ENCODE measurements at places on chromosomes 1 and 21.

DNA sequence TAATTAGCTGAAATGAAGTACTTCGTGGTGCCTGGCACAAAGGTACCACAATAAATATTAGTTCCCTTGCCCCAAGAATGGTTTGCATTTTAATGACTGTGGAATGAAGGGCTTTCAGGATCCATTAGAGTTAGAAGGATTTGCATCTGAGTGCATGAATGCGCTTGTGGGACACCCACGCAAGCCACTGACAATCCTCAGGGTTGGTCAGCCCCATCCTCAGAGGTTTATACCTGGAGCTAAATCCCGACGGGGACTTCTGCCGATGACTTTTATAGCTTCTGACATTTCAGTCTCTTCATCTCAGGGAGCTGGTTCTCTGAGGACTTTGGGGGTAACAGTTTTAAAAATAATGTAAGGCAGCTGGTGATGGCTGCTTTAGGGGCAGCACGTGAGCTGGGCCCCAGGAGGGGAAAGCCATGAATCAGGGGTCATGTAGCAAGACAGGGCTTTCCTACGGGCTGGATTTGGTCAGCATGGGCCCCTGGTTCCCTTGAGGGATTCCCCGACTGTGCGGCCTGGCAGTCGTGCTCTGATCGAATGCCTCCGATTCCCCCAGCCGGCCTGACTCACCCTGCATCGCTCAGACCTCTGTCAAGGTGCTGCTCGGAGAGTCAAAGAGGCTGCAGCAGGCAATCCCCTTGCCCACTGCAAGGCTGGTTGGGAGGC lies 20.8 kb upstream of the IL10 start:
- DNase-seq, result no peak

DNA sequence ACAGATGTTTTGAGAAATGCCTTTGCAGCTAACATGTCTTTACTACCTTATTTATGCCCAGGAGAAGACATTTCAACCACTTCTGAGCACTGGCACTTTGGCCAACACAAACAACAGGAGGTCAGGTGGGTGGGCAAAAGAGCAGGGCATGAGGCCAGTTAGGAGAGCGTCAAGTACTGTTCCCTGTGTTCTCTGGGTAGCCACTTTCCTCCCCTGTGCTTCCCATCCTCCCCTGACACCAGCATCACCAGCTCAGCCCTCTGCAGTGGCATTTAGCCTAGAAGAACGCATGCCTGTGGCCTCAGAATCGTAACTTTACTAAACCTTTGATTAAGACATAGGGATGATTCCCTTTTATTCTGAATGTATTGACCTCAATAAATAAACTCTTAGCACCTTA lies 18.3 kb downstream of the BTG2 start:
- no peak for DNase-seq

- peak; percentile 32 for DNase-seq
These were observed 132.0 kb downstream of the FOXD2 start for GRCh38 chr1:47569681-47570470.

GRCh38 chr1:178160736-178161475 lies 67.0 kb downstream of the RASAL2 start:
- no peak for DNase-seq

- DNase-seq, result no peak
These were observed 33.5 kb upstream of the CLDN14 start for GRCh38 chr21:36513430-36513829.

GRCh38 chr1:48251323-48251722 lies 28.8 kb downstream of the SLC5A9 start:
- DNase-seq, result no peak

DNA sequence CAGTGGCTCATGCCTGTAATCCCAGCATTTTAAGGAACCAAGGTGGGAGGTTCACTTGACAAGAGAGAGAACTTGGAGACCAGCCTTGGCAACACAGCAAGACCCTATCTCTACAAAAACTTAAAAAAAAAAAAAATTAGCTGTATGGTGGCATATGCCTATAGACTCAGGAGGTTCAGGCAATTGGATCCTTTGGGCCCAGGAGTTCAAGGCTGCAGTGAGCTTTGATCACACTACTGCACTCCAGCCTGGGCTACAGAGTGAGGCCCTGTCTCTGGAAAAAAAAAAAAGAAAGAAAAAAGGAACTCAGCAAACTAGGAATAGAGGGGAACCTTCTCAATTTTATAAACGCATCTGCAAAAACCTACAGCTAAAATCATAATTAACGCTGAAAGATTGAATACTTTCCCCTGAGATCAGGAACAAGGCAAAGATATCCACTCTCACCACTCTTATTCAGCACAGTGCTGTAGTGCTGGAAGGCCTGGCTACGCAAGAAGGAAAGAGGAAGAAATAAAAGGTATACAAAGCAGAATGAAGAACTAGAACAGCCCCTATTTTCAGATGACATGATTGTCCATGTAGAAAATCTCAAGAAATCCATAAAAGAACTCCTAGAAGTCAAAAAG lies 21.6 kb downstream of the HSF2BP start:
- no peak for DNase-seq

DNA sequence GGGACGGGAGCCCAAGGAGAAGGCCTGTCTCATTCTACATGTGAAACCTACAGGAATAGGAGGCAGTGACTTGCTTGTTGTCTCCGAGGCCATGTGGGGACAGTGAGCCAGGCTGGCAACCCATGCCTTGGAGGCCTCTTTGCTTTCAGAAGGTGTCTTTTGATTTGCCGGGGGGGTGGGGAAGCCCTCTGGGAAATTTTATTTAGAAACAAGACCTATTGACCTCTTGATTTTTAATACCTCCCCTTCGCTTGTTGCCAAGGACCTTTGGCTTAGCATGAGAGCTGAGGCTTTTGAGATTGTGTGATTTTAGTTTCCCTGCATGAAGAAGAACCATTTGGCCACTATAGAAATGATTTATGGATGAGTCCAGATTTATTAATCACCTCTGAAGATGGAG lies 4.1 kb downstream of the ARMH1 start:
- DNase-seq, result no peak

GRCh38 chr21:31107871-31108270 lies 69.6 kb upstream of the KRTAP19-8 start:
- DNase-seq, result no peak

GRCh38 chr1:31750858-31751510 lies 13.2 kb downstream of the ADGRB2 start:
- DNase-seq, result no peak

DNA sequence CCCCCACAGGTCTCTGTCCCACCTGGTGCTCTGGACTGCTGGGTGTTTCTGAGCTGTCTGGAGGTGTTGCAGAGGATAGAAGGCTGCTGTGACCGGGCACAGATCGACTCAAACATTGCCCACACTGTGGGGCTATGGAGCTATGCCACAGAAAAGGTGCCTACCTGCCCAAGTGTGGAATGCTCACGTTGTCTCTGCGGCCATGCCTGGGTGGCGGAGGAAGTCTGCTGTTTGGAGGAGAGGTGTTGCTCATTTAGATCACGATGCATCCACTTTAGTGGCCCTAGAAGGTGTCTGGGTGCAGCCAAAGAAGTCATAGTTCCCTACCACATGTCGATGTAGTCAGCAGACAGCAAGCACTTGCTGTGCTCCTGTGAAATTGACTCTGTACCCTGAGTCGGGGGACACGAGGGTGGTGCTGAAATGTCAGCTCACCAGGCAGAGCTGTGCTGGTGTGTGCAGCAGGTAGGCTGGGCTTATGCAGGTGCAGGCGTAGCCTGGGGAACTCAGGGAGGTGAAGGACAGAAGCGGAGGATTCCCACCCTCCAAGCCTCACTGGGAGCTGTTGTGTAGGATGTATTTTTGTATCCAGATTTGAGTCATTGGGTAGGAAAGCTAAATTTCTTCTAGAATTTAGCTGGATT lies 32.8 kb upstream of the PWP2 start:
- no peak for DNase-seq

- no peak for DNase-seq
These were observed 1.4 kb downstream of the HS2ST1 start for GRCh38 chr1:86915737-86916235.

- no peak for DNase-seq
These were observed 227.9 kb downstream of the KCNH1 start for GRCh38 chr1:210905944-210906453.

DNA sequence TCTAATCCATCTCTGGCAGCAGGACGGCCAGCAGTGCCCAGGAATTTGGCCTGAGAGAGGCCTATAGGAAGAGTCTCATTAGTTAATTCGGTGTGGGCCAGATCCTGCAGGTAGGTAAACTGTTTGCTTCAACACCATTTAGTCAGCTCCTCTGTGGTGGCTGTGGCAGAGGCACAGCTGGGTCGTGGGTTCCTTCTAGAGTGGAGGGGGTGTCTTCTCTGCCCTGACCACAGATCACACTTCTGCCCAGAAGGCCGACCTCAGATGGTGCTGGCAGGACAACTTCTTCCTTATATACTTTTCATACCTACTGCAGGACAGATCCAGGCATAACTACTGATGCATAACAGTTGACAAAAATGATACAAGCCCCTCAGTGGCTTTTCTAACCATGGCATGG lies 281.4 kb downstream of the RPS6KC1 start:
- DNase-seq, result no peak

- DNase-seq, result no peak
These were observed 111.5 kb downstream of the ENAH start for GRCh38 chr1:225541383-225541782.

DNA sequence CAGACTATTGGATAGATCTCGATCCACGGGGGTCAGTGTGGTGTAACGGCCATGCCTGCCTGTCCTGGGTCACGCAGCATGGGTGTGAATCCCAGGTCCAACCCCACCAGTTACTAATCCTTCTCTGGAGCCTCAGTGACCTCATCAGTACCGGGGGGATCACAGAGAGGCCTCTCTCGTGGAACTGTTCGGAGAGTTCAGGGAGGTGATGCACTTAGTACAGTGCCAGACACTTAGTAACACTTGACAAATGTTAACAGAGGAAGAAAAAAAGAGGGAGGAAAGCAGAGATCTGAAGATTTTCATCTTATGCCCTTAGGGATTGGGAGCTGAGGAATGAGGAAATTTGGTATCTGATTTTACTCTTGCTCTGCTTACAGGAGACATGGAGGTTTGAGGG lies 2.9 kb downstream of the ABCA4 start:
- DNase-seq, result no peak

DNA sequence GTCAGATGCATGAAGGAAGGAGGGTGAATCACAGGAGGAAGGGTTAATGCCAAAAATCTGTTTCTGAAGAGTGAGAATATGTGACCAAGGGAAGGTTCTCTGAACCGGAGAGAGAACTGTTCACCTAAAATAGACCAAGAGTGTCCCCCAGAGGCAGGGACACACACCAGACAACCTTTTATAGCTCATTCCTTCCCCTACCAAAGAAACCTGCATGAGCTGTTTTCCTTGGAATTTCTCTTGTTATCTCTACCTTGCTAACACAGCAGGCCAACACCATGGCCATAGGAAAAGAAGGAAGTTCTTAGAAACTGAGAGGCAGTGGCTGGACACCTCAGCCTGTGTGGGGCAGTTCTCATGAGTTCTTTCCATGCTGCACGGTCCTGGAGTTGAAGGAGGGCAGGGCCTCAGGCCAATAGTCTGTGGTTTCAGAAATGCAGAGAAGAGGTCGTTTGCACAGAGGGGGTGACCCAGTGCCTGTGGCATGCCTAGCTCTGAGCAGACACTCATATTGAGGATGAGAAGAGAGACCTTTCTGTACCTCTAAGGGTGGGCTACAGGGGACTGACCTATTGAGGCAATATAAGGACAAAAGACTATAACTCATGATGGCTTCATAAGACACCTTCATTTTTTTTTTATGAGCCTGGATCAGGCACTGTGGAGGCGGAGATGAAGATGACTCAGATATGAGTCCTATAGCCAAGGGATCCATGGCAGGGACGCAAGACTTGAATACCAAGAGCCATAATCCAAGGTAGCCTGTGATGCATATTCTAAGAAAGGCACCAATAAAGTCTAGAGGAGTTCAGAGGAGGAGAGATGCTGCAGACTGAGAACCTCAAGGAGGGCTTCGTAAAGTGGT lies 39.4 kb downstream of the IGFN1 start:
- no peak for DNase-seq

GRCh38 chr1:96966536-96967138 lies 245.1 kb downstream of the PTBP2 start:
- no peak for DNase-seq

DNA sequence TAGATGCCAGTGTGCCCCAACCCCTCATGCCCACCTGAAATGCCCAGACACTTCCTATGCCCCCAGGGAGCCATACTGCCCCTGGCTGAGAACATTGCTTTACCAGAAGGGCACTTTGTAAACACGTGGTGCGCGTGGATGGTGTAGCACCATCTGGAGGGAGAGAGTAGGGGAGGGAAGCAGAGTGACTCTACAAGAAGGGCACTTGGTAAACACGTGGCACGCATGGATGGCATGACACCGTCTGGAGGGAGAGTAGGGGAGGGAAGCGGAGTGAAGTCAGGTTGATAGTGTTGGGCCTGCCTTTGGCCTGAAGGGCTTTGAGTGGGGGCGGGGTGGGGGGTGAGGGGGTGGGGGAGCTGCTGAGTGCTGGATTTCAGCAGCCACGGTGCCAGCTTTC lies 324.0 kb upstream of the VAMP3 start:
- DNase-seq, result peak; percentile 97

GRCh38 chr1:55827350-55827749 lies 612.2 kb upstream of the USP24 start:
- no peak for DNase-seq

DNA sequence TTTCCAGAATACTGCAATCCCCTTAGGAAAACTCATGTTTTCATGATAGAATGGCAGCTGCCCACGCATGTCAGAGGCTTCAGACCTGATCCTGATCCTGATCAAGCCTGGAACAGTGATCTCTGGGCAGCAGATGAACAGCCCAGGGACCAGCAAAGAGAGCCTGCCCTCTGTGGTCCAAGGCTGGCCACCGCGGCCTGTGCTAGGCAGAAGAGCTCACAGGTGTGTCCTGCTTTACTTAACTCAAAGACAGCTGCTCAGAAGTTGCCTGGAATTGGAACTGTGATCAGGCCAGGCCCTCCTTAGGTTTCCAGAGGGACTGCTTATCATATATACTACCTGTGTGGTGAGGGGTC lies 21.2 kb upstream of the BCAR3 start:
- peak; percentile 46 for DNase-seq

GRCh38 chr1:34842952-34843371 lies 16.6 kb downstream of the SMIM12 start:
- no peak for DNase-seq

- DNase-seq, result peak; percentile 75
These were observed 148.0 kb downstream of the GALNT2 start for GRCh38 chr1:230215031-230215430.

DNA sequence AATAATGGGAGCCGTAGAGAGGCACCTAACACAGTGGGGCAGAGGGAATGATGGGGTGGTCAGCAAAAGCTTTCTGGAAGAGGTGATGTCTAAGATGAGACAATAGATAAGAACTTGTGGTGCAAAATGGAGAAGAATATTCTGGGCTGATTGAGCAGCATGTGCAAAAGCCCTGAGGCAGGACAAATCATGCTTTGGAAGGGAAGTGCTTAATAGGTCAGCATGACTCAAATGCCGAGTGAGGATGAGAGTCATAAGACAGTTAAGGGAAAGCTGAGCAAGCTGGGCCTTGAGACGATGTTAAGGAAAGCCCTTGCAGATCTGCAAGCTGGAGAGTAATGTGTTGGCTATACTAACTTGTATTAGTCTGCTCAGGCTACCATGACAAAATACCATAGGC lies 37.3 kb upstream of the ASB17 start:
- DNase-seq, result no peak
